ENCODE measurements at places on chromosomes 6 and 20.
A peak's percentile ranks its signal among the peaks of the same experiment; 100 is the strongest.

DNA sequence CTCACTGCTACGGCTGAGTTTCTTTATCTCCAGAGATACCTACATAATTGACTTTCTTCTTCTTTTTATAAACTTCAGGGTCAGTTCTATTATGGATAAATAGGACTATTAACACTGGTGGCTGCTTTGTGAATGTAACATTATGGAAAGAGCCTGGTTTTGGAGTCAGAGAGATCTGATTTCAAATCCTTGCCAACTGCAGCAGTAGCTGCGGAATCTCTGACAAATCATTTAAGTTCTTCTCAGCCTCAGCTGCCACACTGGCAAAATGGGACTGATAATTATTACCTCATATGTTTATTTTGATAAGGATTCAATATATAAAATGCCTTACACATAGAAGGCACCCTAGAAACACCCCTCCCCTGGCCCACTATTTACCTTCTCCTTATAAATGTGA lies 160.5 kb downstream of the BACH2 start:
- DNase-seq = no peak

DNA sequence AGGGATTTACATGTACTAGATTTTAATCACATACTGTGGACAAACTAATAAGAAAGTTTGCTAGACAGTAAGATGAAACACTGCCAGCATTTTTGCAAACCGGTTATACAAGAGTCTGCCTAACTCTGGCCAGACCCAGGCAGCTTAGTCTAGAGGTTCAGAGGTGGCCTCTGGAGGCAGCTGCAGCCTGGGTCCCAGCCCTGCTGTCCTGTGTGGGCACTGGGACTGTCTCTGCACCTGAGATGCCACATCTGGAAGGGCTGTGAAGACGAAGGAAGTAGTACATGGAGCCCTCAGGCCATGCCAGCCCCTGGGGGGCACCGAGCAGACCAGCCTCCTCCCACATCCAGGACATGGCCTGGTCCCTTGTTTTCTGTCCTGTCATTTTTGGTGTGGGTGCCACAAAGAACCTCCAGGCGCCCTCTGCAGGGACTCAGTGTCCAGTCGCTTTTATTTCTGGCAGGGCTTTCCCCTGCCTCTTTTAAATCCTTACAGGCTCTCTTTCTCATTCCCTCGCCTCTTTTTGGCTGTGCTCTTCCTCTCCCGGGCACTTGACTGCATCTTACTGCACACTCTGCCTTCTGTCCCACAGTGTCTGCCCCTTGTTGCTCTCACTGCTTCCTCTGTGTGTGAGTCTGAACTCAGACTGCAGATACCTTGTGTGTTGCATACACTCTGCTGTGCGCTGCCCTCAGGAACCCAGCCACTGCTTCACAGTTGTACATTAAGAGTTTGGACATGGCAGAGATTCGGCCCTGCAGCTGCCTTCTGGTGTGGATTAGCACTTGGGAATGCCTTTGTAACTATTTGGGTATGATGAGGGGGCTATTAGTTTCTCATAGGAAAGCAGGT lies 216.7 kb downstream of the ZDHHC14 start:
- peak; percentile 52 for DNase-seq

- no peak for DNase-seq
Observed at GRCh38 chr20:18886756-18887155, 73.2 kb downstream of the SCP2D1 start.

DNA sequence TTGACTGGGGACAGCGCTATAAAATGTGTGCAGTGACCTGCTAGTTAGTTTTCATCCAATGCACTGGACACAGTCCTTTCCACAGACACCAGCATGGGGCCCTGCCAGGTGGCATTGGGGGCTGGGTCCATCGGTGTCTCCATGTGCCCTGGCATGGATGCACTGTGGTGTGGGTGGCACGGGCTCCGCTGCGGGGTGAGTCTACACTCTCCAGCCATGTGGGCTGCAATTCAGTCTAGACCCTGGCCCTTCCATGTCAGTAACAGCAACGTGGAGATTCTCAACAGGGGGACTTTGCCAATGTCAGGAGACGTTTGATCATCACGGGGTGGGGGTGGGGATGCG lies 100.0 kb downstream of the RAMACL start:
- DNase-seq = no peak

DNA sequence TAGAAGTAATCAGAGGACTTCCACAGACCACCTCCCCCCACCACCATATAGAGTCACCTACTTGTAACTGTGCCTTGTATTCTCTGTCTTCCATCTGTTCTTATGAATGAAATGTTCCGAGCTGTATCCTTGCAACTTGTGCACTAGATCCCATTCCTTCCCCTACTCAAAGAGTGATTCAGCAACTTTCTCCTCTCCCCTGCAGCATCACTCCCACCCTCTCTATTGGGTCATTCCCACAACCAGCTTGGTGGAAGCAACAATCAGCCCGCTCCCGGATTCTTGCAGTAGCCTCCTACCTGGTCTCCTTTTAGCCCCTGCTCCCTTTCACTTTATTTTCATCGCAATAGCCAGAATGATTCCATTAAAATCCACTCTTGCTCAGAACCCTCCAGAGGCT lies 34.9 kb upstream of the REV3L start:
- DNase-seq = no peak

GRCh38 chr6:168132531-168133167 lies 53.6 kb upstream of the FRMD1 start:
- DNase-seq = no peak

DNA sequence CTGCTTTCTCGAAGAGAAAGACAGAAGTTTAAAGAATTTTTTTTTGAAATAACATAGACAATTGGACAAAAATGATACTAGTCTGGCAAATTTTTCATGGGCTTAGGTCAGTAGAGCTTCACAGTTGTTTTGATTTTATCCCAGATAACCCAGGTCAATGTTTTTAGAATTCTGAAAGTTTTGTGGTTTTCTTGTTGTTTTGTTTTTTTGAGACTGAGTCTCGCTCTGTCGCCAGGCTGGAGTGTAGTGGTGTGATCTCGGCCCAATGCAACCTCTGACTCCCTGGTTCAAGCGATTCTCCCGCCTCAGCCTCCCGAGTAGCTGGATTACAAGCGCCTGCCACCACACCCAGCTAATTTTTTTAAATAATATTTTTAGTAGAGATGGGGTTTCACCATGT lies 22.8 kb downstream of the KIF13A start:
- DNase-seq = no peak

DNA sequence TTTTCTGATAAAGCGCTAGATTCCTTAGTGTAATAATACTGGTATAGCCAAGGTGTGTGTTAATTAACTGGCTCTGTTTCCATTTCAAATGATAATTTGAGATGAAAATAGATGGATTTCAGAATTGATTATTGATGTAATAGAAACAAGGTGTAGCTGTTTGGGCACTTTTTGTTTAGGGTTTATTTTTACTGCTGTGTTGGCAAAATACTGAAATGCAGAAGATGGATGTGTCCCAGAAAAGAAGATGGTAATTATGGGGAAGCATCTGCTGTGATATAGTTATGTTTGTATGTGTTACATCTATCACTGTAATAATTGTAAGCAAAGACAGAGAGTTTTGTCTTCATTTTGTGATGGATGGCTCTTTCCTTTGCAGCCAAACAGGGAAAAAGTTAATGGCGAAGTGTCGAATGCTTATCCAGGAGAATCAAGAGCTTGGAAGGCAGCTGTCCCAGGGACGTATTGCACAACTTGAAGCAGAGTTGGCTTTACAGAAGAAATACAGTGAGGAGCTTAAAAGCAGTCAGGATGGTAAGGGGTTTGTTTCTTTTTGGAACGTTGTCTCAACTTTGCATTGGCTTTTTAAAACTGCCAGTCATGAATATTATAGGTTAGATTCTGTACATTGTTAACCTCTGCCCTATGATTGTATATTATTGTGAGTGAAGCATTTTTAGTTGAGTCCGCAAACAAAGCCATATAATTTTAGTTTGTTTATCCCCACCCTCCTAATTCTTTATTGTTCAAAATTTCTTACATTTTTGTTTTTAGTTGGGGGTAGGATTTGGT lies 8.6 kb upstream of the ACAT2 start:
- DNase-seq = no peak

DNA sequence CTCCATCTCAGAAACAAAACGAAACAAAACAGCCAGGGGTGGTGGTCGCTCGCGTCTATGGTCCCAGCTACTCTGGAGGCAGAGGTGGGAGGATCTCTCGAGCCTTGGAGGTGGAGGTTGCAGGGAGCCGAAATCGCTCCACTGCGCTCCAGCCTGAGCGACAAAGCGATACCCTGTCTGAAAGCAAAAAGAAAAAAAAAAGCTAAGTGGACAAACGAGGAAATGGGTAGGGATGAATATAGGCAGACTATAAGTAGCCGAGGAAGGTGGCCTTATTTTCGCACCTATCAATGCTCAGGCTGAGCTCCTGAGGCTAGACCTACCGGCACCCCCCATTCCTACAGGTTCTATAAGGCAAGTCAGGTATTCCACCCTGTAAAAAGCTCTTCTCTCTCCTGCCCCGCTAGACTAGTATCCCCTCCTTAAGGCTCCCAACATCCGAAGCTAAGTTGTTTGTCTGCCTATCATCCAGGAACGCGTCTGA lies 650 bp upstream of the CASP8AP2 start:
- DNase-seq = peak; percentile 3

- no peak for DNase-seq
Observed at GRCh38 chr20:50491926-50492634, 18.1 kb upstream of the PTPN1 start.

DNA sequence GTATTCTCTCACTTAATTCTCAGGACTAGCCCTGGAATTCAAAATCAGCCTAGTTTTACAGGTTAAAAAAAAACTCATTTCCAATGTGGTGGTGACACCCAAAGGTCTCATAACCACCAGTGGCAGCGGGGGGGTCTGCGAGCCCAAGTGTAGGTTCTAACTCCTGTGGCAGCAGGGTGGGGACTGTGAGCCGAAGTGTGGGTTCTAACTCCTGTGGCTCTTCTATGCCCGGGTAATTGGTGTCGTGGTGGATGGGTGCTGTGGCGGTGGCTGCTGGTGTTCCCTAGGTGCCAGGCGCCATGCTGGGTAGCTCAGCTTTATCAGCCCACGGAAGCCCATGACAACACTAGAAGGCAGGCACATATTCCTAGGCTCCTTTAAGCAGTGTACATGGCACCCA lies 4.9 kb upstream of the ANKRD60 start:
- DNase-seq = no peak

DNA sequence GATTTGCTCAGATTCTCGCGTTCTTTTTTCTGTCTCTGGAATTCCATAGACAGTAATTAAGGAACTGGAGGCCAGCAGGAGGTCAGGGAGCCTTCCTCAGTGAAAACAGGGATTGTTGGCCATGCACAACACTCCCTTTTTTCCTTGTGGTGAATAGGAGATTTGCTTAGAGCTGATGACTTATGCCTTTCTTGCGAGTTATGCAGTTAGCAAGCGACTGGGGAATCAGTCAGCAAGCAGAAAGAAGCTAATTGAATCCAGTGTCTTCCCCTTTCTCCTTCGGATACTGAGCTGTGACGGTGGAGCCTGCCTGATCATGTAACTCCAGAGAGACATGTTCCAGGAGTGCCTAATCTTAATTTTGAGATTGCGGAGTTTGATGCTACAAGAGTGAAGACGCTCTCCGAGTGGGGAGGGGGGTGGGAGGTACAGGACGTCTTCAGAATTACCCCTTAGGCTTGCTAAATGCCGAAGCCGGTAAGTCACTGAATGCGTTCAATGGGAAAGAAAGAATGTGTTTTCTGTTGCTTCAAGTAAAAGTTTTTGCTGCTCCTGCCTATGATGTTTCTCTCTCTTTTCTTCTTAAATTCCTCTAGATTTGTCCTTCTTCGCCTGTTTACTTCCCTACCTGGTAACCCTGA lies 165.9 kb downstream of the SASH1 start:
- peak; percentile 74 for DNase-seq

DNA sequence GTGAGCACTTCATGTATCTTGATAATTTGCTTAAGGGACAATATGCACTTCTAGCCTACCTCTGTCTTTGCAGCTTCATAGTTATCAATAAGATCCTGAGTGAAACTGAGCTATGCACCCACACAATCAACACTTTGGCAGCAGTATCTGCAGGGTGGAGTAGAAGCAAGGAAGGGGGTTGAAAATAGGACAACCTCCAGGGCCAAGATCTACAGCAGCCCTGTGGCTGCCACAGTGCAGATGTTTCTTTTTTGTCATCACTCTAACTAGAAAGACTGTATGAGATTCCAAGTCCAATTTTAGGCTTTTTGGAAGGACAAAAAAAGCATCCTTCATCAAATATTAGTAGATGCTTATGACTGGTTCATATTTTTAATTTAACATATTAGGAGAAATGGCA lies 336.1 kb upstream of the CITED2 start:
- DNase-seq = no peak

GRCh38 chr6:50128420-50129005 lies 78.8 kb upstream of the DEFB112 start:
- peak; percentile 45 for DNase-seq
